Activated T-cell treated with anti-CD3 and anti-CD28 coated beads for 4 hours (primary cell): ENCODE measurements at places on chromosomes 16 and 17.

DNA sequence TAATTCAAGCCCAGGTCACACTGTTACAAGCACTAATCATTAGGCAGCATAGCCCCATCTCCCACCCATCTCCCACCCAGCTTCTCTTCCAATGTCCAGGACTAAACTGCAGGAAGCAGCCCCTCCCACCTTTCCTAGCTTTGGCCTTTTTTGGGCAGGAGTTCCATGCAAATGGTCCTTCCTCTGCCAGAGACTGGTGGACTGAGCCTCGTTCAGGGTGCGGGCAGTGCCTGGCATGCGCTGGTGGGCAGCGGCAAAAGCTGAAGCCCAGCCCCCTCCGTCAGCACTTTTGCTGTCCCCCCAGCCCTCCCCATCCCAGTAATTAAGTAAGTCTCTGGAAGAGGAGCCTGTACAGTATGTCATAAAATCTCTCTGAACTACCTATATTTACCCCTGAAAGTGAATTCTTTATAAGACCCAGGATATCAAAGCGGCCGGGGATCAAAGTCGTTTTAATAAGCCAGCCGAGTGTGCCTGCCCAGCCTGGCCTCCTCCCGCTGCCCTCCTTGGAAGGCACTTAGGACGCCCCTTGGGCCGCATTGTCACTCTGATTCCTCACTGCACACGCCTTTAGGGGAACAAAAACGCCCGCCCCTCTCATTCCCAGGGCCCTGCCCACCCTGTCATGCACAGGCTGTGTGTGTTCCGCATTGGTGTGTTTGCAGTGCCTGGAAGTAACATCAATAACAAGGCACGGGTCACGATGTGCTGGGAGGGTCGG is 109.9 kb downstream of the IRX5 start:
- DNase-seq: no peak

DNA sequence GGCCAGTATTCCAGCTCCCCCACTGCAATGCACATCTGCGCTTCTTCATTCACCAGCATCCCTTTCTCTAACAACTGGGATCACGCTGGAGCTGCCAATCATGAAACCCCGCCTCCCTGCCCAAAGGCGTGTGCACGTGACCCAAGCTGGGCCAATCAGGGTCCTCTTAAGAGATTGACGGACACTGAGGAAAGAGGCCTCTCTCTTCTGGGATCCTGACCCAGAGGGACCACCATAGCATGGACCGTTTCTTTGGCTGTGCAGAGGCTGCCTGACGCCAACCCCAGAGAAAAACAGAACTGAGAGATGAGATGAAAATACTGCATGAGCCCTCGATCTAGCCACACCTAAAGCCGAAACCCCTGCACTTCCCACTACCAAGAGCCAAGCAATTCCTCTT is 32.0 kb downstream of the COTL1 start:
- no peak for DNase-seq

DNA sequence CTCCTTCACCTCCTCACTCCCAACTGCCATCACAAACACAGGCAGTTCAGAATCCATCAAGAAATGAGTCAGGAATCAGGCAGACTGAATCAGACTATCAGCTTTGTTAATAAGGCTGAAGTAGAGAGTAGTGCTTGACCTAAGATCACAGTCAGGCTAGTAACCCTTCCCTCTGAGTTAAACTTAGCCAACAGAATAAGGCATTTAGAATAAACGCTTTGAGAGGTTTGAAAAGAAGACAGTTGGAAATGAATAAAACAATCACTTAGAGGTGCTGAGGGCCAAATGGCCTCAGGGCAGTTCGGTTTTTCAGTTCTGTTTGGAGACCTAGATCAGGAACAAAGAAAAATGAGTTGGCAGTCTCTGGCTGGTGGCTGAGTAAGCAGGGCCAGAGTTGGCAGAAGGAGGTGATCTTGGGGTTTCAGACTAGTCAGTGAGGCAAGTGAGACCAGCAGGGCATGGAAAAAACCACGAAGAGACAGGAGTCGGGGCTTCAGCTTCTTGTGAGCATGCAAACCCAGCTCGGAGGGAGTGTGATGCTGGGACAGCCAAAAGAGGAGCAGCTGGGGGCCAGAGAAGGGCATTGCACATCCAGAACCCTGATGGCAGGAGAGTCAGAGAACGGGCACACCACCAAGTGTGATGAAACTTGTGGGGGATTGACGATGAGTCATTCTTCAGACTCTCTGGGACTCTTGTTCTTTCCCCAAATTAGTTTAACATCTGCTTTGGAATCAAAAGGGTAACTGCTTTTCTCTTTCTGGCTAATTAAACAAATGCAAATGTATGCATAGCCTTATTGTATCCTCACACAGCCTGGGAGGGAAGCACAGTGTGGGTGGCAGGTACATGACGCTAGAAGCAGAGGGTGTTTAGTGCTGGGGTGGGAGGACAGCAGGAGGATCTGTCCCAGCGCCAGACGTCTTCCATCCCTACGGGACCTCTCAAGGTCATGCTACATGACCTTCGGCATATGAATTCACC is 54.8 kb downstream of the SPECC1 start:
- DNase-seq: no peak

GRCh38 chr16:81567987-81568748 is 123.6 kb downstream of the CMIP start:
- DNase-seq: no peak

DNA sequence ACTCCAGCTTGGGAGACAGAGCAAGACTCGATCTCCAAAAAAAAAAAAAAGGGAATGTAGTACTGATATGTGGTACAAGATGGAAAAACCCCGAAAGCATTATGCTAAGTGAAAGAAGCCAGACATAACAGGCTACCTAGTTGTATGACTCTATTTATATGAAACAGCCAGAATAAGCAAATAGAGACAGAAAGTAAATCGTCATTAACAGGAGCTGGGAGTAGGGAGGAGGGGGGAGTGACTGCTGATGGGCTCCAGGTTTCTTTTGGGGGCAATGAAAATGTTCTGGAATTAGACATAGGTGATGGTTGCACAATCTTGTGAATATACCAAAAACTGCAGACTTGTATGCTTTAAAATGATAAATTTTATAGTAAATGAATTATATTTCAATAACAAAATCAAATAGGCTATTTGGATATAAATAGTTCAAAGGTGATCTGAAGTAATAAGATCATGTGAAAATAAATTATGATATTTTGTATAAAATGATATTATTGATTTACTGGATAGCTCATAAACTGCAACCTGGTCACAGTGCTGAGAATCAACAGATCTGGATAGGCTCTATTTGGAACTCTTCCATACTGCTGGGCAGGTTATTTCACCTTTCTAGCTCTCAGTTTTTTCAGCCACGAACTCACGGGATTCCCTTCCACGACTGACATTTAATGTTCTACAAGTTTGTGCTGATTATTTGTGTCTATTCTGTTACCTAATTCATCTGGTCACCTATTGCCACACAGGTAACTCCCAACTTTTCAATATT is 27.1 kb downstream of the ZNF652 start:
- no peak for DNase-seq

- no peak for DNase-seq
These were observed 105.5 kb downstream of the SPAG9 start for GRCh38 chr17:51015145-51015558.

GRCh38 chr16:50437769-50438437 is 69.1 kb upstream of the BRD7 start:
- no peak for DNase-seq

DNA sequence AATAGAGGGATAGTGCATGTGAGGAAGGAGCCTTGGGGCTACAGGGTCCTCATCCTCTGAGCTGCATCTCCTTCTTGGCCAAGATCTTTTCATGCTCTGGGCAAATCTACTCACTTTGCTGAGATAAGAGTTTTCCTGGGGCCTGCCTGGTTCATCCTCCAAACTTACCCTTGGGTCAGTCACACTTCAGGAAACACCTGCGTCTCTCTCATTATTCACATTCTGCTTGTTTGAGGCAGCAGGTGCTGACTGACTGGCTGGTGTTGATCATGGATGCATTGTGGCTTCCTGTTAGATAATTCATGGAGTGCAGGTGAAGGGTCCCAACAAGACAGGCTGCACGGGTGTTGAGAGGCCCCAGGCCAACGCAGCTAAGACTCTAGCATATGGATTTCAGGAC is 162.6 kb downstream of the SALL1 start:
- no peak for DNase-seq

- DNase-seq: no peak
These were observed 41.6 kb upstream of the TAC4 start for GRCh38 chr17:49889500-49889899.

DNA sequence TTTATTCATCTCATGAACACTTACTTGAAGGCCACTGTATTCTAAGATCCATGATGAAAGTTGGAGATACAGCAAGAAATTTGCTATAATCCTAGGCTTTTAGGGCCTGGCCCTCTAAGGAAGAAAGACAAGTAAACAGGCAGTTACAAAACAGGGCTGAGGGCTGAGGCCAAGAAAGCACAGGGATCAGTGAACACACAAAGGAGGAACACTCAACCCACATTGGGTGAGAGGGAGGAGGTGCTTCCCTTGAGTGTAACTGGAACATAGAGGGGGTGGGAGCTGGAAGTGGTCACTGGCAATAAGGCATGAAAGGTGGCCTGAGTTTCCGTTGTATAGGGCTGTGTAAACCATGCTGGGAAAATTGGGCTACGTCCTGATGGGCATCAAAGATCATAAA is 112.2 kb downstream of the ZNF18 start:
- DNase-seq: no peak

DNA sequence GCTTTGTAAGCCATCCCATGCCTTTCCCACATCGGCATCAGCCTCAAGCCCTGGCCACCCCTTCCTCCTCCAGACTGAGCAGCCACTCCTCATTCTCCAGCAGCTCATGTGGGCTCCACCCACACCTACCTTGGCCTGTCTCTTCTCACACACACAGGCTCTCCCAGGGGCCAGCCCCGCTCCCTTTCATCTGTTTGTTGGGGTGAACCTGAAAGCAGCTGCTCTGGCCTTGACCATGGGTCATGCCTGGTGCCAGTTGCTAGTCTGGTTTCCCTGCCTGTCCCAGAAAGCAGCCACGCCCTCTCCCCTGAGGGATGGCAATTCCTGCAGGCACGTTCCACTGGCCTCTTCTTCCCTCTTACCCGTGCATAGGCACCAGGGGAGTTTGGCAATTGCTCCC is 11.4 kb upstream of the TMEM238L start:
- DNase-seq: no peak

- no peak for DNase-seq
These were observed 836 bp upstream of the MMP15 start for GRCh38 chr16:58024486-58025350.

DNA sequence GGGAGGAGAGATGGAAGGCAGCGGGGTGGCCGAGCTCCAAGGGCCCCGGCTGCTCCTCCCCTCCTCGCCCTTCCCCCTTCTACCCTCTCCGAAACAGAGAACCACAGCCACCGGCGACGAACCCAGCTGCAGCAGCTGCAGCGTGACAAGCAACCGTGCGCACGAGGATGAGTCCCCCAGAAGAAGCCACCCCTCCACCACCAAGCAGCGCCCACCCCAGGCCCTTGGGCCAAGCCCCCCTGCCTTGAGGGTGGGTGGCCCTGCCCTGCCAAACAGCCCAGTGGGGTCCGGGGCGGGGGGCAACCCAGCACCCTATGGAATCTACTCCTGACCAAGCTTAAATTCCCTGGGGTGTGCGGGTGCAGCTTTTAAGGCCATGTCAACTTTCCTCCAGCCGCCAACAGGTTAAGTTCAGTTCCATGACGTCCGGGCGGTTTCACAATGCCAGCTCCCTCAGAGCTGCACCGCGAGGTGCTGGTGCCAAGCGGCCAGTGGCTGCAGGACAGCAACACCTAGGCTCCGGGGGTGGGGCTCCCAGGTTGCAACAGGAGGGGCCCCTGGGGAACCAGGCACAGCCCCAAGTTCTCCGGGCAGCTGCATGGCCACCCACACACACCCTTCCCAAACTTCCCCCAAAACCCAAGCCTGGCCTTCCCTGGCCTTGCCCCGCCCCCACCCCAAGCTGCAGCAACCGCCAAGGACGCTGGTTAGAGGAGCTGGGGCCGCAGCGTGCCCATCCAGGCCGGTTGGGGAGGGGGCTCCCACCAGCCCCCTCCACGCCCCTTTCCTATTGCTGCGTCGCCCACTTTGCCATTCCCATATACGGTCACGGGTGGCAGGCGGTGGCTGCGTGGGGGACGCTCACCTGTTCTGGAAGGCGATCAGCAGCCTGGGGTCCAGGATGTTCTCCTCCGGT is 2.0 kb downstream of the CBX4 start:
- DNase-seq: no peak

GRCh38 chr16:73483076-73483791 is 435.3 kb upstream of the ZFHX3 start:
- no peak for DNase-seq

- DNase-seq: no peak
These were observed 106.7 kb downstream of the TOX3 start for GRCh38 chr16:52440248-52440647.

GRCh38 chr16:89210904-89211515 is 6.5 kb upstream of the ZNF778 start:
- DNase-seq: no peak

DNA sequence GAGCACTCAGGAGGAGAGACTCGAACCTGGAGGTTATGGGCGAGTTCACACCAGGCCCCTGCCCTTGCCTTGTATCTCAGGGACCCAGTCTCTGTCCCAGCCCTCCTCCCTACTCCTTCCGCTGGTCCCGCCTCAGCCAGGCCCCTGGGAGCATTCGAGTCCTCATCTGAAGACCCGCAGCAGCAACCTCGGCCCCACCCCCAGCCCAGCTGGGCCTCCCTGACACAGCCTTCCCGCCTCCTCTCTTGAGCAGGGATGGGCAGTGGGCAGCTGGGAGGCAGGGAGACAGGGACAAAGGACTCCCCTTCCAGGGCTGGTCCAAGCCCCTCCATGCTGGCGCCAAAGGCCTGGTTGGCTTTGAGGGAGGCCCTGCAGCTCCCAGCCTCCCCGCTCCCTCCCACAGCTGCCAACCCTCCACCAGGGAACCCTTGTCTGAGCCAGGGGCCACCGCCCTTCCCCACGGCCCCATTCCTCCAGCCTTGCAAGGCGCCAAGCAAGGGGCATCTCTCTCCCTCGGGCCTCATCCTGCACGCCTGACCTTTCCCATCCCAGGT is 15.4 kb upstream of the ZC3H18 start:
- DNase-seq: no peak

- no peak for DNase-seq
These were observed 366.3 kb downstream of the NPIPA8 start for GRCh38 chr16:17970157-17970765.

DNA sequence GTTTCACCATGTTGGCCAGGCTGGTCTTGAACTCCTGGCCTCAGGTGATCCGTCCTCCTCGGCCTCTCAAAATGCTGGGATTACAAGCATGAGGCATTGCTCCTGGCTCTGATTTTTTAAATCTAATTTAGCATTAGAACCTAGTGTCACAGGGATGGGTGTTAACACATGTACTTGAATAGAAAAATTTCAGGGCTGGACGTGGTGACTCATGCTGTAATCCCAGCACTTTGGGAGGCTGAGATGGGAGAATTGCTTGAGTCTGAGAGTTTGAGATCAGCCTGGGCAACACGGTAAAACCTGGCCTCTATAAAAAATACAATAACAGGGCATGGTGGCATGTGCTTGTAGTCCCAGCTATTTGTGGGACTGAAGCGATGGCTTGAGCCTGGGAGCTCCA is 6.0 kb upstream of the RNF135 start:
- DNase-seq: no peak

- DNase-seq: no peak
These were observed at the start of gene TMEM132E for GRCh38 chr17:34579017-34579946. Gene TMEM132E (plus strand): TSS chr17:34579582. CDS start chr17:34581077, 1,495 bp downstream.
